Stimulated activated CD4-positive, alpha-beta T cell treated with anti-CD3 and anti-CD28 coated beads, Interleukin-1b, Interleukin-23, amount 100 ng/mL, for 4 hours (primary cell): ENCODE measurements at places on chromosomes 6 and 20.

- no peak for DNase-seq
These were observed 9.2 kb downstream of the PACRG start for GRCh38 chr6:162736961-162737360.

DNA sequence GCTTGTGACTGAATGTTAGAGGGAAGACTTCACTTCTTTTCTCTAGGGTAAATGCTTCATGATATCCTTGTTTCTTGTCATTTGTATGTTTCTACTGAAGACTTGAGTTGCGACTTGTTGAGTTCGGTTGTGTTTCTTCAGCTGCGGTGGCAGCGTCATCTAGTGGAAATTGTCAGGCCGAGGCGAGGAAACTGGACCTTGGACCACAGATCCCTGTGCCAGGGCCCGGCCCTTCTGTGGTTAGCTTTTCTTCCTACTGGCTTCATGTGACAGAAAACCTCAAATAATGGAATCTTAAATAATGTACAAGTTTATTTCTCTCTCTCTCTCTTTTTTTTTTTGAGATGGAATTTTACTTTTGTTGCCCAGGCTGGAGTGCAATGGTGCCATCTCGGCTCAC lies 12.4 kb downstream of the MTHFD1L start:
- DNase-seq, result no peak

DNA sequence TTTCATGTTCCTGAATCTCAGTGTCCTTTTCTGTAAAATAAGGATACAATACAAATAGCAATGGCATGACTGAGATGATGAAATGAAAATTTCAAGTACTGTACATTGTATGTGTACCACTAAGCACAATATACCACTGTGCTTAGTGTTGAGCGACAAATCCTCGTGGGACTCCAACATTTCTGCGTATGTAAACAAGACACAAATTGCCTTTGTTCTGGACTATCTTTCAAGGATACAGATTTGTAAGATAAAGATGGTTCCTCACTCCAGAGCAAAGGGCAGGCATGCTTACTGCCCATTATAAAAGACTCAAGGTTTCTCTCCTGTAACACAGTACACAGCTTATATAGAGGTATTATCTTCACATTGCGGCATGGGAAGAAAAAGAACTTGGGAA lies 6.0 kb downstream of the RARS2 start:
- DNase-seq, result no peak

DNA sequence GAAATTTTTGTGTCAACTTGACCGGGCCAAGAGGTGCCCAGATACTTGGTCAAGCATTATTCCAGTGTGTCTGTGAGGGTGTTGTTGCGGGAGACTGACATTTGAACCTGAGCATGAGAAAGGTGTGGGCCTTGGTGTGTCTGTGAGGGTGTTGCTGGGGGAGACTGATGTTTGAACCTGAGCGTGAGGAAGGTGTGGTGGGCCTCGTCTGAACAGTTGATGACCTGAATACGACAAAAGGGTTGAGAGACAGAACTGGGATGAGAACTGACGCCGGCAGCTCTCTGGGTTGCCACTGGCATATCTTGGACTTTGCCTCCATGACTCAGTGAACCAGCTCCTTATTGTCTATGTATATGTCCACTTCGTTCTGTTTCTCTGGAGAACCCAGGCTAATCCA lies 240.5 kb downstream of the ERMARD start:
- no peak for DNase-seq

DNA sequence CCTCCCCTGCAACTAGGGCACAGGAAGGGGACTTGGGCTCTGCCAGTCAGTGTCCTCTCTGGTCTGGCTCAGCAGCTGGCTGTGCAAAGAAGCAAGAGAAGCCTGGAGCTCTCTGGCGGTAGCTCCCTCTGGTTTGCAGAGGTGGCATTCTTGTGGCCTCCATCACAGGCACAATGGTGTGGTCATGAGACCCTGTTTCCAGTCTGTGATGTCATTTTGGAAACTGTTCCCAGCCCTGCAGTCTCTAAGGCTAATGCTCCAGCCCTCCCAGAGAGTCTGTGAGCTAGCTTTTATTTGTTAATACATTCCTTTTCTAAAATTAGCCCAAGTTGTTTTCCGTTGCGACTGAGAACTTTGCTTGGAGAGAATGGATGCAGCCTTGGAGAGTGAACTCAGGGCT lies 69.5 kb upstream of the FOXQ1 start:
- DNase-seq, result no peak

GRCh38 chr6:2733736-2734480 lies 16.8 kb downstream of the MYLK4 start:
- no peak for DNase-seq

DNA sequence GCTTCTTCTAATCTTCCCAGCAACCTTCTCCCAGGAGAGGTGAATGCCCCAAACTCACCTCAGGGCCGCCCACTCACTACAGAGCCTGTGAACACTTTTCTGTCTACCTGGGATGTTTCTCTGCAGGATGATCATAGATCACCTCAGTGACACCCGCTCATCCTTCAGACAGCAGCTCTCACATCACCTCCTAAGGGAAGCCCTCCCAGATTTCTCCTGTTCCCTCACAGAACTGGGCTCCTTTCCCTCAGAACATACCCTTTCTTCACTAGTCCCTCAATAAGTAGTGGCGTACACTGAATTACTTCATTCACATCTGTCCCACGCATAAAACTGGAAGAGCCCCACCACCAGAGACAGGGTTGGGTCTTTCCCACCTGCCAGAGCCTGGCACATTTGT lies 57.8 kb downstream of the CDK5RAP1 start:
- no peak for DNase-seq

GRCh38 chr6:134698228-134698627 lies 251.7 kb downstream of the ALDH8A1 start:
- no peak for DNase-seq

- no peak for DNase-seq
These were observed 15.4 kb downstream of the COL11A2 start for GRCh38 chr6:33176906-33177305.

GRCh38 chr6:26380256-26380655 lies 2.7 kb upstream of the BTN2A2 start:
- no peak for DNase-seq

DNA sequence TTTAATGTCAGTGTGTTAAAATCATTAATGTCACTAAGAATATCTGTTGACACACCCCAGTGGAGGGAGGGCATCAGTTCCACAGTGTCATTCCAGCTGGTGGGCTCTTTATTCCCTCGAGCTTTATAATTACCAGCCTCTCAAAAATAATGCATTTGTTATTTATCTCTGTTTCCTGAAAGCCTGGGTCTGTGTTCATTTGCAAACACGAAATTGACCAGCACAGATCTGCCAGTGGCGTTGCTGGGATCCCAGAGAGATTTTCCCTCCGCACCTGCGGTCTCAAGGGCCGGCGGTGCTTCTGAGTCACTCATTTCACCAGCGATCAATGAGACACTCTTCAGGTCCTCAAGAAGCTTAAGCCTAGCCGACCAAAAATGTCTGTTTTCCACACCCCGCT lies 5.7 kb upstream of the PYGB start:
- no peak for DNase-seq

GRCh38 chr20:8664778-8665177 lies 404.1 kb upstream of the PLCB4 start:
- no peak for DNase-seq

- no peak for DNase-seq
These were observed 45.5 kb upstream of the RNF8 start for GRCh38 chr6:37308069-37308815.

- no peak for DNase-seq
These were observed 128.4 kb upstream of the PLN start for GRCh38 chr6:118419448-118420394.

GRCh38 chr6:79868098-79868722 lies 79.1 kb downstream of the ELOVL4 start:
- no peak for DNase-seq

- no peak for DNase-seq
These were observed 15.7 kb downstream of the ADTRP start for GRCh38 chr6:11762794-11763459.
